ENCODE measurements at places on chromosomes 3 and 15.

GRCh38 chr15:85036716-85037115 lies 55.1 kb downstream of the PDE8A start:
- no peak for DNase-seq

- no peak for DNase-seq
Measured at GRCh38 chr3:70571696-70572095, 259.3 kb upstream of the MDFIC2 start.

- DNase-seq: no peak
Measured at GRCh38 chr3:43123895-43124294, 18.0 kb upstream of the POMGNT2 start.

- DNase-seq: no peak
Measured at GRCh38 chr15:63791228-63791627, 42.5 kb downstream of the HERC1 start.

GRCh38 chr3:18445401-18446148 lies 20.4 kb upstream of the SATB1 start:
- peak; percentile 91 for DNase-seq
